ENCODE measurements at places on chromosomes 11 and 22.

- DNase-seq: no peak
Observed at GRCh38 chr11:40432358-40432757, 1027.1 kb downstream of the LRRC4C start.

DNA sequence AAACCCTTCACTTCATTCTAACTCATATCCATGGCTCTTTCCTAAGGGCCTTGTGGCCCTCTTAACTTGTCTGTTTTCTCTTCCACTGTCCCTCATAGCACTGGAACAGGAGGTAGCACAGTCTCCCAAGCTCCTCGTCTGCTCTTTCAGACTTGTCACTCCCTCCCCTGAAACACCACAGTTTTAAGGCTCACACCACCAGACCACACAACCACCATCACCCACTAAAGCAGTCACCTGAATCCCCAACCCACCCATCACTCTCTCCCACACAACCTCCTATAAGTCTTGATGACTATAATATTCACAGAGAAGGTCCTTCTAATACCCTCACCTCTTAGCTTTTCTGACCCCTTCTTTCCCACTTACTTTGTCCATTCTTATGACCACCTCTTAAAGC lies 11.1 kb upstream of the VWCE start:
- no peak for DNase-seq

DNA sequence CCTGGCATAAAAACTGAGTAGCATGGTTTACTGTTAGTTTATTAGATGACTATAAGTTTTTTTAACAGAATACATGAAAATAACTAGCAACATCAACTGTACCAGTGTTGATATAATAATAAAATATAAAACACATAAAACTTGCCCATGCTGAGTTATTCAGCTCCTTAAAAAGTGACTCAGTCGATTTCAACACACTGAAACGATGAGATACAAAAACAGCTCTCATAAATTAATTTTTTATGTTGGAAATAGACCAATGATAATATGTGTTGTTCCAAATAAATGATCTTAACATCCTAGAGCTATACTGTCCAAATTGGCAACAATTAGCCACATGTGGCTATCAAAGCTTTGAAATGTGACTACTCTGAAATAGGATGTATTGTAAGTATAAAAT lies 15.9 kb downstream of the PDGFD start:
- DNase-seq: no peak

GRCh38 chr11:107683807-107684206 lies 28.0 kb downstream of the SLN start:
- DNase-seq: no peak

DNA sequence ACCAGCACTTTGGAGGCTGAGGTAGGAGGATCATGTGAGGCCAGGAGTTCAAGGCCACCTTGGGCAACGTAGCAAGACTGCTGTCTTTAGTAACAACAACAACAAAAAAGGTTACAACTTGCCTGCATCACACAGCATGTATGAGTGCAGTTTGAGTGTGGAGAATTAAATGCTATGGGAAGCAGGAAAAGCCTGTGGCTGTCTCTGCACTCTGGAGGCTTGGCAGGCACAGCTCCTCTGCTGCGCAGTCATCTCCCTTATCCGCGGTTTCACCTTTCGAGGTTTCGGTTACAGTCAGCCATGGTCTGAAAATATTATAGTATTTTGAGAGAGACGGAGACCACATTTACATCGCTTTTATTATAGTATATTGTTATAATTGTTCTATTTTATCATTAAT lies 2.9 kb downstream of the MICAL2 start:
- DNase-seq: no peak

GRCh38 chr11:73325036-73325981 lies 17.2 kb downstream of the ARHGEF17 start:
- no peak for DNase-seq

DNA sequence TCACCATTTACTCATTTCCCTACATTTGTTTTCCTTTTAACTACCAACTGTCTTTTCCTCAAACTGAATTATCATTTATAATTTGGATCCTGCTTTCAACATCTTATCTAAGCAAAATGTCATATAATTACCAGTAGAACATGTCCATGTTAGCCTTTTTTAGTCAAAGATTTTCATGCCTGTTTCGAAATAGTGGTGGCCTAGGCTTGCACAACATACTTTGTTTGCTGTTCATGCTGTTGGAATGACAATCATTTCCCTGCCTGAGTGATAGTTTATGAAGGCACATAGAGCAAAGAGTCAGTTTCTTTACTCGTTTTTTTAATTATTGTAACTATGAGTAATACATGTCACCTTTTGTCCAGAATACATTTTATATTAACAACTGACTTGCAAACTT lies 144.3 kb upstream of the ANO3 start:
- no peak for DNase-seq

- DNase-seq: no peak
Observed at GRCh38 chr11:66168289-66168688, 98.2 kb downstream of the PACS1 start.

DNA sequence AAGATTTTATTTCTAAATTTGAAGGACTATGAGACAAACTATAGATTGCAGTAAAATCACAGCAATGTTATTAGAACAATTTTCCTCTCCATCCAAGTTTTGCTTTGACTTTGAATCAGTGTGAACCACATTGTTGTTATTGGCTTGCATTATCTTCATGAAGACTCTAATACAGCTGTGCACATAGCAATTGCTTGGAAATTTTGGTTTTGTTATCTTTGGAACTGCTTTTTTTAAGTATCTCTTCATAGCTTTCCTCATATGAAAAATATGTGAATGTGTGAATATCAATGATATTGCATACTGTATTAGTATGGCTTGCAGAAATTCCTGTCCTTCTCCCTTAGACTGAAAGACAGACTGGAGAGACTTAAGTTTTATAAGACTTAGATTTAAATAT lies 666.6 kb downstream of the LUZP2 start:
- DNase-seq: no peak

DNA sequence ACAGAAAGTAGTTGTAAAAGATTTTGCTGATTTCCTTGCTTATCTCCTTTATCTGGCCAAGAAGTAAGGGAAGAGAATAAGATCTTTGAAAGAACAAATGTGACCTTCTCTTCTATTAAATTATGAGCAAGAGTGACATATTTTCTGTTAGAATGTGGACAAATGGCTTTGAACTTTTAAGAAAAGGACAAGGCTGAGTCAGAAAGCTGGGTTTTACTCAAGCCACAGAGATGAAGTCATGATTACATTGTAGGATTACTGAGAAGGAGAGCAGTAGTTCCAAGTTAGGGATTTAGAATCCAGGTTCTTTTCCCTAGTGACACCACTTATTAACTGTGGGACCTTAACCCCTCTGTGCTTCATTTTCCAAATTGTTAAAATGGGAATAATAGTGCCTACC lies 13.5 kb downstream of the CCDC90B start:
- DNase-seq: no peak

GRCh38 chr22:24822471-24822870 lies 16.5 kb downstream of the SGSM1 start:
- no peak for DNase-seq

DNA sequence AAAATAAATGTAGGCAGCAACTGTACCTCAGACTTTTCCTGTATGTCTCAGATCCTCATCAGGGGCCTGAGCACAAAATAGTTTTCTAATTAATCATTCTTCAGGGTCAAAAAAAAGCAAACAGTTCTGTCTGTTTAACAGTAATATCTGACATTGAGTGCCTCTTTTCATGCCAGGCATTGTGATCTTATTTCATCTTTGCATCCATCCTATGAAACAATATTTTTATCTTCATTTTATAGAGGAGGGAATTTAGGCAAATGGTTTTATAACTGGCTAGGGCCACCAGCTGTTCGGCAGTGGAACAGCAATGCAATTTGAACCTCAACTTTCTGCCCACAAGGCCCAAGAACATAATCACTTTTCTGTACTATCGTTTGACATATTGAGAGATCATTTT lies 145.6 kb downstream of the WNT7B start:
- no peak for DNase-seq

DNA sequence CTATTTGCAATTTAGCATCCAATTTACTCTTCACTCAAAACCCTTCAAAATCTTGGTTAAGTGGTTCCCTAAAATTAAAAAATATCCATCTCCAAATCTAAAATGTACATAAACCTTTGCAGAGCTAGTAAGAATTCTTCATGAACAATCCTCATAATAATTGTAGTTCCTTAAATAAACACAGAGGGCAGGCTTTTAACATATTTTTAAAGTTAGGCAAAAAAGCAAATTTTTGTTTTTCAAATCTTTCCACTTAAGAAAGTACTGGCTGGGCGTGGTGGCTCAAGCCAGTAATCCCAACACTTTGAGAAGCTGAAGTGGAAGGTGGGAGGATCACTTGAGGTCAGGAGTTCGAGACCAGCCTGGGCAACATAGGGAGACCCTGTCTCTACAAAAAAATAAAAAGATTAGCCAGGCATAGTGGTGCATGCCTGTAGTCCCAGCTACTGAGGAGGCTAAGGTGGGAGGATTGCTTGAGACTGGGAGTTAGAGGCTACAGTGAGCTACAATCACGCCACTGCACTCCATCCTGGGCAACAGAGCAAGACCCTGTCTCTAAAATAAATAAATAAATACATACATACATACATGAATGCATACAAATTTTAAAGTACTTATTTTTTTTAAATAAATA lies 25.1 kb upstream of the PLAAT3 start:
- DNase-seq: no peak

DNA sequence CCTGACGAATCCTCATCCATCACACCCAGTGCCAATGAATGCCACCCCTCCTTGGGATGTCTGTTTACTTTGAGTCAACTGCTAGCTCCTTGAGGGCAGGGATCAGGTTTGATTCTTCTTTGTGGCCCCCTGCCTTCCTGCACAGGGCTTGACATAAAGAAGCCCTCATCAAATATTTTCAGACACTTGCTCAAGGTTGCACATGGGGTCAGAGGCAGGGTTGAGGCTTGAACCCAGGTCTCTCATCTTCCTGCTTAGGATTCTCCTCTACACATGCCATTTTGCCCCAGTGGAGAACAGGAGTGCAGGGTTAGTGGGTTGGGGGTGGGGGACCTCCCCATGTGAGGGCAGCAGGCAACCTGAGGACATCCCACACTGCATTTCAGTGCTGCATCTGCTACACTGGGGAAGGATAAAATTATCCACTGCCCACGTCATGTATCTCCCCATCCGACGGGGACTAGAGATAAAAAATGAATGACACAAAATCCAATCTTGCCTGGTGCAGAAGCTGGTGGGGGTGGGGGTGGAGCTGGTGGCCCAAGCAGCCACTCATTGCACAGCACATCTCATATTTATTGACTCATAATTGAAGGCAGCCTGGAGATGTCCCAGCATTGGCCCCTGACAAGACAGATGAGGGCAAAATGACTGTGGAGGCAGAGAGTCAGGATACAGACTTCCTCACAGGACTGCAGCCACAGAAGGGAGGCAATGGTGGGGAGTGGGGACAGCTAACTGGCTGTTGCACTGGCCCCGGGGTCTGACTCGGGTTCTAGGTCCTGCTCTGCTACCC lies 41.3 kb downstream of the NEU3 start:
- no peak for DNase-seq

DNA sequence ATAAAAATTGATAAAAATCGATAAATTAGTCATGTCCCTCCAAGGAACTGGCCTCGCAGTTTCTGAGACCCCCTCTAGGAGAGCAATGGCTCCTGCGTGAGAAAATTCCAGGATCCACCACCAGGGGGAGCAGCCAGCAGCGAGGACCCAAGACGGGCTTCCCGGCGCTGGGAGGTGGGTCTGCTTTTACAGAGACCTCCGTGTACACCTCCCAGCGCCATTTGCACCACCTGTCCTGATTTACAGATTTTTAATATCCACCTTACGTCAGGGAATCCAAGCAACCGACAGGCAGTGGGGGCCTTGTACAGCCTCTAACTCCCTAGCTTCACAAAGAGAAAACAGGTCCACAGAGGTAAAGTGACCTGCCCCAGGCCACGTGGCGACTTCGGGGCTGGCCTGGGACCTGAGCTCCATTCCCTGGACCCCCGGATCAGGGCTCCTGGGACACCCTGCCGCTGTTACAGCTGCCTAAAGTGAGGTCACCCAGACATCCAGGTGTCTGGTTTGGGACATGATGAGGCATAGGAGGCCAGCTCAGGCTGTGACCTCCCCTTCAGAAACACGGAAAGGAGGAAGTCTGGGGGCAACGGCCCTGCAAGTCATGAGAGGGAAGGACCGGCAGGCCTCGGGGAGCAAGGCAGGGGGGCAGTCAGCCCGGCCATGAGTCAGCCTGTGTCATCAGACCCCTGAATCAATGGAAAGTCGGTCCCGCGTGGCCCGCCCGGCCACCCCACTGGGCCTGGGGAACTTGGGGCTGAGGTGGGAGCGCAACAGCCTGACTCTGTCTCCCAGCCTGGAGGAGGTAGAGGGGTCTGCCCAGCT lies 3.5 kb downstream of the OSM start:
- DNase-seq: no peak

DNA sequence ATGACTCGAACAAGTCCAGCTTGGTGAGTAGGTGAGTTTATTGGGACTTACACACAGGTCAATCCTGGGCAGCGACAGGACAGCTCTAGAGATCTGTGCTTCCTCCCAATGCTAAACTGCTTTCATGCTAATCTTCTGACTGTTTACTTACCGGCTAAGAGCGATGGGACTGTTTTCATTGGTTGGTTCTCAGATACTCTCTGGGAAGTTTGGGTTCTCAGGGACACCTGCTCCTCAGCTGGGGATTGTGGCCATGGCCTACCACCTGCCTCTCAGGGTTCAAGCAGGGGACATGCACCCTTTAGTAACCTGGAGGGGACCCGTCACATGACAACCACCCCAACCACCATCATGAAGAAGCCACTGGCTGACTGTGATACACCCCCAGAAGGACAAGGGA lies 13.1 kb downstream of the APOL2 start:
- DNase-seq: no peak

- DNase-seq: no peak
Observed at GRCh38 chr11:66437979-66438503, 607 bp downstream of the MRPL11 start.

GRCh38 chr11:47183031-47183856 lies 3.0 kb downstream of the PACSIN3 start:
- DNase-seq: no peak

All from urinary bladder (tissue), 4 donors.